Vein endothelial cell (primary cell): ENCODE measurements at places on chromosomes 12 and 14. TPM values are rescaled to one million over a fixed set of nuclear protein-coding genes. Genes with fewer than 3 reads are reported as not detected.

ZDHHC17 gene
- total RNA-seq: 31.0 and 32.3 TPM in 2 replicates

TTC5 gene
- 19.3 TPM in 2 replicates for total RNA-seq

LTBP2 gene
- 243 and 301 TPM in 2 replicates for total RNA-seq

NPAS3 gene
- 0.10 and 0.33 TPM in 2 replicates for total RNA-seq

VRTN gene
- total RNA-seq: not detected in 2 replicates

SERPINA3 gene
- not detected in 2 replicates for total RNA-seq

PMEL gene
- total RNA-seq: 1.3 and 2.1 TPM in 2 replicates
